ENCODE measurements at places on chromosomes 5 and 9.

GRCh38 chr5:35853631-35854030 lies 3.1 kb upstream of the IL7R start:
- DNase-seq, result no peak

DNA sequence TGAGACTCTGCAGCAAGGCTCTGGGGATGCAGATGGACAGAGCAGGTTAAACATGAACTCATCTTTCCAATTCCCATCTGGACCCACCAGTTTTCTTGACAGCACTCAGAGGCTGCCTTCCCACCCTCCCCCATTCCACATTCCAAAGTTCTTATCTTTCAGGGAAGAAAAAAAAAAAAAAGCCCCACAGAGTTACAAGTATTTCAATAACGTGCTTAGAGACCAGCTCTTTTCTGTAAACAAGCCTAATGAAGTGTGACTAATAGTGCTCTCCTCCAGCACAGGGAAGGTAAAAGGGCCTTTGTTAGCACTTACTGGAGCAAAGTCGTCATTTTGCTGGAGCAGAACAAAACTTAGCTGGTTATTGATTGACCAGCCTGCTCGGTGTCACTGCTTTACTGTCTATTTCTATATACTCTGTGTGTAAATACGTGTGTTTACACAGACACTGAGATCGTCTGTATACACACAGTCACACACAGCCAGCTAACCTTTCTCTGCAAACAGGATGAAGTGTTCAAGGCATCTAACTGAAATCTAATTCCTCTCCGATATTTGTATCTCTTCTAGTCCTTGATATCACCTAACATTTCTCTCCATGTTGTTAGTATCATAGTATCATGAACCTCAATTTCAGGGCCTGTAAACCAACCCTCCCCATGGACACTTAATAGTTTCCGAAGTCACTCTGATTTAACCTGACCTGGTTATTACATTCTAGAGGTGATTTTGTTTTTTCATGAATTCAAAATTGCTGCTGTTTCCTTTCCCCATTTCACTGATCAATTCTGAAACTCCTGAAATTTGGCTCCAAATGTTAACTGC lies 84.9 kb downstream of the ZNF608 start:
- peak; percentile 76 for DNase-seq

GRCh38 chr9:107090218-107090617 lies 192.9 kb upstream of the RAD23B start:
- no peak for DNase-seq

GRCh38 chr5:171891595-171891994 lies 106.0 kb downstream of the SMIM23 start:
- no peak for DNase-seq

DNA sequence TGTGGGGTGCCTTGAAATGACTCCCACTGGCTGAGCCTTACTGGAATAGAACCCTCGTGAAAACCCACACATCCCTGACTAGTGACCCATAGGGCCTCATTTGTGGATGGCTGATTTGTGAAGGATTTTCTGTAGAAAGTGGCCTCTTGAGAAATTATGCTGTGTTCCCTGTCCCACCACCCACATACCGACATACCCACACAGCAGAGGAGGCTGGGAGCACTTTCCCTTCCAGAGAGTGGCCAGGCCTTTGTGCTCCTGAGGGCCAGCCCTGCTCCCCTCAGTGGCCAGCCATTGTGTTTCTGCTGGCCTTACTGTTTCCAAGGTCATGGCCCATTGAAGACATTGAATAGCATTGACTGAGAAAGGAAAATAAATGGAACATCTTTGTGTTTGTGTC lies 29.6 kb downstream of the IL9 start:
- no peak for DNase-seq

- no peak for DNase-seq
Observed at GRCh38 chr5:4700871-4701270, 439.3 kb upstream of the ADAMTS16 start.

DNA sequence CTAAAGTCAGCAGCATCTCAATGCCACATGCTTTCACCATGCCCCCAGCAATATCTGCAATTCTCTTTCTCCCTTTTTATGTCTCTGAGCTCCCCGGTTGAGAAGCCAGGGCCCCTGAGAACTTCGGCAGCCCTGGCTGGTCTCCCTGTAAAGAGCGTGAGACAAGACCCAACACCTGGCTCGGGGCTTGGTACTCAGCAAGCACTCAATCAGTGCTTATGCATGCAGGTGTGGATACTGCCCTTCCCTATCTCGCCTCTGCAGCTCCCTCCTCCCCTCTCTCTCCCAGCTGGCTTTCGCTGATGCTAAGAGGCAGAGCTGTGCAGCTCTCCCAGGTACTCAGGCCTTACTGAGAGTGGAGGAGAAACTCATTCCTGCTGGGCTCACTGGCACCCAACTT lies 41.7 kb upstream of the AKNA start:
- no peak for DNase-seq

GRCh38 chr5:25418319-25418859 lies 773.6 kb upstream of the CDH10 start:
- DNase-seq, result no peak

GRCh38 chr5:178547052-178547666 lies 43.0 kb downstream of the COL23A1 start:
- DNase-seq, result no peak

- no peak for DNase-seq
Observed at GRCh38 chr5:2921176-2921575, 169.7 kb upstream of the IRX2 start.

- DNase-seq, result peak; percentile 33
Observed at GRCh38 chr5:141913560-141914198, 10.0 kb upstream of the DELE1 start.

- DNase-seq, result no peak
Observed at GRCh38 chr9:85216601-85217000, 525.2 kb downstream of the AGTPBP1 start.
